ENCODE measurements at places on chromosomes 7 and 10.

DNA sequence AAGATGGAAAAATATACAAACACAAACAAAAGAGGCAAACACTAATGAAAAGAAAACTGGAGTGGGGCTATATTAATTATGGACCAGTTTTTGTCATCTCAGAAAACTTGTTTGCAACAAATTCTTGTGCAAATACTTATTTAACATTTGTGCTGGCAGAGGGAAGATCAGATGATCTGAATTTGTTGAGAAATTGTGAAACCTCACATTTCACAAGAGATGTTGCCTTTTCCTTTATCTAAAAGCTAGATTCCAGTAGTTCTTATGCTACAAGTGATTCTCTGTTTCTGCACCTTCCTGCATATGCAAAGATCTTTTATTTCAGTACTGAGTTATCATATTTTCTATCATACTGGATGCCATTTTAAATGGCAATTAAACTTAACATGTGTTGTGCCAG is 320.7 kb downstream of the SUGCT start:
- DNase-seq: no peak

GRCh38 chr10:128519581-128519980 is 393.4 kb upstream of the MKI67 start:
- no peak for DNase-seq

DNA sequence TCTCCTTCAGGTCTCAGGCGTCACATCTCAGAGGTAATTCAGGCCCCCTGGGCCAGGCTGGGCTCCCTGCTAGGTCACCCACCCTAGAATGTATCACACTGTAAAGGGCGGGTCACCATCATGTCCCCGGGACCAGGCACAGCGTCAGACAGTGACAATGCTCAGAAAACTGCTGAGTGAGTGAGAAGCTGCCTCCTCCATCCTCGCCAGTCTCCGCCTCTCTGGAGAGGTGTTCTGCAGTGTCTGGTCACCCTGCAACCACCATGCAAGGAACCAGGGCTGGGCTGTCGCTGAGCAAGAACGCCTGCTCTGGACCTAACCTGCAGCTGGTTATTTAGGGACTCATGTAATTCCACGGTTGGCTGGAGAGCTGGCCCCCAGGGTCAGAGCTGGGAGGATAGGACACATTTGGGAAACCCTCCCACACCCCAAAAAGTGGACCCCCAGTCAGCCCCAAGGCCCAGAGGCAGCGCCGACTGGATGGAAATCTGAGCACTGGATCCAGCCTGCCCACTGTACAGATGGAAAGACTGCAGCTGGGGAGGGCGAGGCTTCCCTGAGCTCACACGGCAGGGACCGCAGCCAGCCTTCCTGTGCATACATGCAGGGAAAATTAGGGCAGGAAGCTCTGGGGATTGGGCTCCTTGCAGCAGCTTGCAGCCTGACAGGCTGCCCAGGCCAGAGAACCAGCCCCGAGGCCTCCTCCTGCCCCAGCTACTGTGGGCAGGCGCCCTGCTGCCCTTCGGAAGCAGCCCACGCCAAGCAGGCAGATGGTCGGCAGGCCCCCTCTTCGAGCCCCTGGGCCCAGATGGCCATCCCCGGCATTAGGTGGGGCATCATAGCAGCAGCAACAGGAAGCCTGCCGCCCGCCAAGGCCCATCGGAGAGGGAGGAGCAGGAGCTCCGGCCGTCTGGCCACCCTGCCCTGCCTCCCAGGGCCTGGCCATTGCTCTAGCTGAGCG is 105.4 kb upstream of the ZMIZ1 start:
- DNase-seq: no peak

DNA sequence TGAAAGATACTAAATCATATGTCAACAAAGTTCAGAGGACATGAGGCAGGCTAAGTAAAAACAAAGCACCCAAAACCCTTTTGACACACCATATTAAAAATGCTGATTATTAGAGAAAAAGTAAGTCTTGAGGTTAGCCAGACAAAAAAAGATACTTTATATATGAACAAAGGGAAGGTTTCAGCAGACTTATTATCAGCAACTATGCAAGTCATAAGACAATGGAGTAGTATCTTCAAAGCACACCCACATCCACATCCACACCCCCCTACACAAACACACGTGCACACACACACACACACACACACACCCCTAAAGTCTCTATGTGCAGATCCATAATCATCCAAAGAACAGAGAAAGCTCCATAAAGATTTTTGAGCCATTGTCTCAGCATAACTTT is 1373.9 kb upstream of the CELF2 start:
- no peak for DNase-seq
